ENCODE measurements at places on chromosomes 1 and 21.

- no peak for DNase-seq
Measured at GRCh38 chr1:208243527-208243966, 637 bp downstream of the PLXNA2 start.

- no peak for DNase-seq
Measured at GRCh38 chr1:151326619-151327222, 495 bp downstream of the PI4KB start.

DNA sequence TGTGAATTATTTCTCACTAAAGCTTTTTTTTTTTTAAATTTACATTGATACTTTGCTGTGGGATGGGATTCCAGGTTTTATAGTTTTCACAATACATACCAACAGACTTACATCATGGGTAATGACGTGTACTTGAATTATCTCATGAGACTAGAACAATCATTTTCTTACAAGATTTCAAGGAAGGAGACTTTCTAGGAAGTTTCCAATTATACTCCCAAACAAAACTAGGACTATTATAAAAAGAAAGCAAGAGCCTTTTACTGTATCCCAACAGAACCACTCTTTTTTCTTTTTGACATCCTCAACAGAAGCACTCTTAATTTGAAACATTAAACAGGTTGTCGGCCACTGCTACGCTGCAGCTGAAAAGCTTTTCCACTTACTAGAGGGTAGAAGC is 48.7 kb downstream of the TESK2 start:
- DNase-seq = no peak

GRCh38 chr1:67686267-67687197 is 1.5 kb downstream of the GADD45A start:
- peak; percentile 23 for DNase-seq

DNA sequence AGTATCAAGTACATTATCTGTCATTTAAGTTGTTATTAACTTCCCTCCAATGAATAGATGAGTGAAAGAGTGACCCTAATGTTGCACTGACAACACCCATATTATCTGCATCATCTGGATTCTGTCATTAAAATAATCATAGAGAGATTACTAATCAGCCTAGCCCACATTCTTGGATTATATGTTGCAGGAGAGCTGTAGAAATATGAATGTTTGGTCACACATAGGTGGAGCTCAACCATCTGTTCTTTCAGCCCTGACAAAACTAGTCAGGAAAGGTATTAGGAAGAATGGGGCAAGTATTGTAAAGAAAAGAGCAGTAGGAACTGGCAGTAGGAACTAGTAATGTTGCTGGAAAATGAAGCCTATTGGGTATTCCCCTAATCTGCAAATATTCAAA is 15.4 kb downstream of the FLG2 start:
- no peak for DNase-seq

All from NCI-H1092 (cell line).